Stimulated activated CD8-positive, alpha-beta memory T cell treated with anti-CD3 and anti-CD28 coated beads, Interleukin-2, amount 100 ng/mL, for 1 hour (primary cell): ENCODE measurements at places on chromosomes 6 and 20.

DNA sequence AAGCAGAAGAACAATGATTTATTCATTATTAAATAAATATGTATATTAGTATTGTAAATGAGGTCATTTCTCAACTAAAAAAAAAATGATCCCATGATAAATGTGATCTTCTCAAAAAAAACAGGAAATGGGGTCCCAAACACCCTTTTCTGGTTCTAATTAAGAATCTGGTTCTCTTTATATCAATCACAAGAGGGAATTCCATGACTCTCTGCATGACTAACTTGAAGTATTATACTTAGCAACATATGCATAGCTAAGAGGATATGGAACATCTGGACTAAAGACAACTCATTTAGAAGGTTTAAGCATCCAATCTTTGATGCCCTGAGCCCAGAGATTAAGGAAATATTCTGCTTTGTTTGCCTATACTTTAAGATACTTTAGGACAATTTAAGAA lies 89.7 kb upstream of the EMILIN3 start:
- DNase-seq, result no peak

DNA sequence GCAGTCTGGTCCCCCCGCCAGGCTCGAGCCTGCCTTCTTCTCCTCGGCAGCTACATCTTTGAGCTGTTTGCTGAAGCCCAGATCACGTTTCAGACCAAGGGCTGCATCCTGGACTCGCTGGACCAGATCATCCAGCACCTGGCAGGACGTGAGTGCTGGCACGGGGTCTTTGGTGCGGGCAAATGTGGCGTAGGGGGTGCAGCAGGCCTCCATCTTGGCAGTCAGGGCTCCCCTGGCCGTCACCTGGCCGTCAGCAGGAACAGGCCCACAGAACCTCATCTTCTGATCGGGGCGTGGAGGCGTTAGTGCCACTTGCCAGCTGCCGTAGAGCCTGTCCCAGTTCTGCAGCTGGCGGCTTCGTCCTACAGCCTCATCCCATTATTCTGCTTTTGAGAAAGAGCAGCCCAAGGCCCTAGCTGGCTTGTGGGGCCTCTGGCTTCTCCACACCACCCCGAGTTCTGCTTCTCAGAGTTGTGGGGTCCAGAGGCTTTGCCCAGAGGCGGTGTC lies 16.6 kb upstream of the TNFRSF6B start:
- no peak for DNase-seq

DNA sequence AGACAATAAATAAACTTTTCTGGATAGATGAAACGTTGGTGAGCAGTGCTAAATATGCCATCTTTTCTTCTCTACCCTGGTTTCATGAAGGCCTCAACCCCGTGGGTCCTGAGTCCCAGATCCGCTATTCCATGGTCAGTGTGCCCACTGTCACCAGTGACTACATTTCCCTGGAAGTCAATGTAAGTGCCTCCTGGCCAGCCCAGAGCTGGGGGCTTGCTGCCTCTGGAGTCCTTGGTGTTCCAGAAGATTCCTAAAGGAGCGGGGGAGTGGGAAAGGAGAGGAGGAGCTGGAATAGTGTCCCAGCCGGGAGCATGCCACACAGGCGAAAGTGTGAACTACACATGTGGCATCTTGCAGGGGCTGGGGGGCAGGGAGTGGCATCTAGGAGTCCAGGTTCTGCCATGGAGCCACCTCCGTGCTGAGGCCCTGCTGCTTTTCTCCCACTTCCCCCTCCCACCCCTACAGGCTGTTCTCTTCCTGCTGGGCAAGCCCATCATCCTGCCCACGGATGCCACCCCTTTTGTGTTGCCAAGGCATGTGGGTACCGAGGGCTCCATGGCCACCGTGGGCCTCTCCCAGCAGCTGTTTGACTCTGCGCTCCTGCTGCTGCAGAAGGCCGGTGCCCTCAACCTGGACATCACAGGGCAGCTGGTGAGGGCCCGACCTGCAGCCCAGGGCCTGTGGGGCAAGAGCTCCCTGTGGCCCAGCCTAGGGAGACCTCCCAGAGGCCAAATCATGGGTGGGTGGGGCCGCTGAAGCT lies 10.8 kb downstream of the BPIFB2 start:
- no peak for DNase-seq

DNA sequence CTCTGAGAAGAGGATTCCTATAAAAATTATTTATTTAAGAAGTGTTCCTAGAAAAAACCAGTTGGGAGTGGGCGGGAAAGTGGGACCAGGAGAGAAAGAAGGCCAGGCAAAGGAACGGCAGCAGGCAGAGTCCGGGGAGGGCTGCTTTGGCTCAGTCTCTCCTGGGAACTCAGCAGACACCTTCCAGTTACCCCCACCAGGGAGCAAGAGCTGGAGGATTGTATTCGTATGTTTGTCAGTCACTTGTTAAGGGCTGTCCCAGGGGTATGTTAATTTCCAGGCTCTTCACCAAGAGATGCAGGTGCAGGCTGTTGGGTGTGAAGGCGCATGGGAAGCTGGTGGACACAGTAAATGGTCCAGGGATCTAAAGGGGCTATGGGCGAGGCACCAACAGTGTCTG lies 53.0 kb upstream of the CHD6 start:
- DNase-seq, result no peak

- no peak for DNase-seq
Measured at GRCh38 chr20:57211406-57211805, 55.0 kb downstream of the BMP7 start.
